Upper lobe of right lung (tissue), 1 donor: ENCODE measurements at places on chromosomes 3 and 15. TPM values are rescaled to one million over a fixed set of nuclear protein-coding genes. Genes with fewer than 3 reads are reported as not detected.

DNA sequence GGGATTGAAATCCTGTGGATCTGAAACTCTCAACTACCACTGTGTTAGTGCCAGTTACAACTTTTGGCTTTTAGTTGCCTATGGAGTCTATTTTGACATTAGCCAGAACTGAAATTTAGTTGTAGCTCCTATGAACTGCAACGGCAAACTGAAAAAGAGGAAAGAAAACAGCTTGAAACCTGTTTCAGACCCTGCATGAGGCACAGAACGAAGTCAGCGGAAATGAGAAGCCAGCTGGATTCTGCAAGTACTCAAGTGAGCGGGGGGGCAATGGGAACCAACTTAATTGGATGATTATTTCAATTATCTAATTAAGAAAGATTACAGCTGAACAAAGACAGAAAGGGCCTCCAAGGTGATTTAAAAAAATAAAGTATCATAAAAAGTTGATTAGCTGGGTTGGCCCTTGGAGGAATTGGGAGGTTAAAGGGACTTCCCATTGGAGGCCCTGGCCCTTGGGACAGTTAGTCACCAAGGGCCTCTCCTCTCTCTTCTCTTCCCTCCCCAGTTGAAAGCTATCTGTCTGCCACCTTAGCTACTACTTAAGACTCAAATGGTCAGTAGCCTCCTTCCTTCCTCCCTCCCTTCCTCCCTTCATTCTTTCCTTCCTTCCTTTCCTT is 352.1 kb downstream of the SHQ1 start:
- no peak for DNase-seq

DNA sequence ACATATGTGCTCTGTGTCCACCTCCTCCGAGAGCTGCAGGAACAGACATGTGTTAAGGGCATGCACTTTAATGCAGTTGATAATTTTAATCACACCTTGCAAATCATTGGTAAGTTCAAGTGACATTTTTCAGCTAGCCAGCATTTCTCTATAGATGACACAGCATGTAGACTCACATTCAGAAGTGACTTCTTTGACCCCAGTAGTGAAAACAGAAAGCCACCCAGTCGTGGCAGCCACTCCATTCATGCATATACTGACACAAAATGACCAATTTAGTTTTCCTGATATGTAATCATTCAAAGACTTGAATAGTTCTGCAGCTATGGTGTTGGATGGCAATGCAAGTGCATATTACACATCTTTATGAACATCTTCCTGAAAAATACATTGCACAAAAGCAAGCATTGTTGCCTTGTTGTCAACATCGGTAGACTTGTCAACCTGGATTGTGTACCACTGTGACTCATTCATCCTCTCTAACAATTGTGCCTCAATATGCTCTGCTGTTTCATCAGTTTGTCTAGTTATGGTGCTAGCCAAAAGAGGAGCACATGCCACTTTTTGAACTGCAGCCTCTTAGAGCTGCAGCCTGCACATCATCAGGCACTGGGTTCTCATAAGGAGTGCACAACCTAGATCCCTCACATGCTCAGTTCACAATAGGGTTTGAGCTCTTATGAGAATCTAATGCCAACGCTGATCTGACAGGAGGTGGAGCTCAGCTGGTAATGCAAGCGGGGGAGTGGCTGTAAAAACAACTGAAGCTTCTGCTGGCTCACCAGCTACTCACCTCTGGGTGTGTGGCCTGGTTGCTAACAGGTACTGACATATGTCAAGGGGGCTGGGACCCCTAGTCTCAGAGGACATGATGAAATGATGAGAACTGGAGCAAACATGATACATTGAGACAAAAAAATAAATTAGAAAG is 622.0 kb downstream of the PYDC2 start:
- DNase-seq: no peak

SV2B gene
- 0.87 TPM for total RNA-seq

- no peak for DNase-seq
These were observed 468.2 kb downstream of the PLOD2 start for GRCh38 chr3:145692751-145693150.

SMCO1 gene
- total RNA-seq: not detected

TYRO3 gene
- total RNA-seq: 22.6 TPM

GRCh38 chr3:134904241-134904771 is 109.2 kb downstream of the EPHB1 start:
- no peak for DNase-seq

DNA sequence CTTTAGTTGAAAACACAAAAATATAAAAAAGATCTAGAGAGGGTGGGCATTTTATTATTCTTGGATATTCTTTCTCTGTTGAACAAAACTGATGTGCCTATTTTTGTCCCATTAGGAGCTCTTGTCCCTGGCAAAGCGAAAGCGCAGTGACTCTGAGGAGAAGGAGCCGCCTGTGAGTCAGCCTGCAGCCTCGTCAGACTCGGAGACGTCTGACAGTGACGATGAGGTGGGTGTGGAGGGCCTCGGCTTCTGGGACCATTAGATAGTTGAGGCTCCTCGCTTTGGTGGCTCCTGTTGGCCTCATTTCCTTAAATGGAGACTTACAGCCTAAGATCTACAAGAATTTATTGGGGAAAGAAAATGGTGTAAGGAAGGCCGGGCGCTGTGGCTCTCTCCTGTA is 21.3 kb downstream of the RTF1 start:
- DNase-seq: no peak

GRCh38 chr15:101558221-101558941 is 68.9 kb upstream of the PCSK6 start:
- no peak for DNase-seq

DNA sequence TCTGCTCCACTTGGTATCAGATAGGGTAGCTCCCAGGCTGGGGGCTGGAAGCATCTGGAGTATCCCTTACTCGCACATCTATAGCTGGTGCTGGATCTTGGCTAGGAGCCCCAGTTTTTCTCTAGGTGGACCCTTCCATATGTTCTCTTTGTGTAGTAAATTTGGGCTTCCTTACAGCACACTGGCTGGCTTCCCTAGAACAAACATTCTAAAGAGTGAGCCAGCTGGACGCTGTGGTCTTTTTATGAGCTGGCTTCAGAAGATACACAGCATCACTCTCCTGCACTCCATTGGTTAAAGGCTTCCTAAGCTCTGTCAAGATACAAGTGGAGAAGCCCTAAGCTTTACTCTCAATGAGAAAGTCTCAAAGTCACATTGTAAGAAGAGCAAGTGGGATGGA is 322.1 kb downstream of the WDR72 start:
- DNase-seq: no peak

DNA sequence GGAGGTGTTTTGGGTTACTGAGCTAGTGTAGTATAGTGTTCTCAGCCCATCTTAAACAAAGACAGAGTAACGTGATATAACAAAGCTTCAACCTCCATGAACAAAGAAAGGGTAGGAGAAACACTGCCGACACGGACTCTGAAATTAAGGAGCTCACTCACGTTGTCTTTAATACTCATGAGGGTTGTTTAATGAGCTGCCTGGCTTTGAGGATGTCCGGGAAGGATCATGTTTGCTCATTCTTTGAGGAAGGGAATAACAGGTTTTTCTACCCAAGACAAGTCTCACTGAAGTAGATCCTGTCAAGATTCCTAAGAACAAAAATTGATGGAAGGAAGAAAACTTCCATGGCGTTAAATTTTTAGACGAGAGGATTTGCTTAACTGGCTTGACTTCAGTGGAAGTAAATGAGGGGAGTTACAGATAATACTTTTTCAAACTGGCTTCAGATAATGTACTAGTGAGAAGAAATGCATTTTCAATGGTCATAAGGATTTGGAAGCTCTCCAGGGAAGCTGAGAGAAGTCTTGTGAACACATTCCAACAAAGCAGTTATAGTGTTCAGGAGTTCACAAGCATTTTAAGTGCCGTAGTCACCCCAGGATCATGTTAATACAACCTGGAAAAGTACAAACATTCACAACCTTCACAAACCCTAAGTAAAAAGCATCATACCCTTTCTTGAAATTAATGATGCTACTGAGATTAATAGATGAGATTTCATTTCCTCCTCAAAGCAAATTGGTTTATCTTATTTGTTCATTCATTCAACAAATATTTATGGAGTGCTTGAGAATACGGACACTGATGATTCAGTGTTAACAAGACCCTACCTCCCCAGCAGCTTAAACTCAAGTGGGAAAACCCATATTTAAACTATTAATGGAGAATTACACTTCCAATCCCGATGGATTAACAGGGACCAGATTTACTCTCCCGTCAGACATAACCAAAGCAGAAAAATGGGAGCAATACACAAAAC is 101.5 kb downstream of the SHQ1 start:
- DNase-seq: no peak

UBAP1L gene
- total RNA-seq: 4.9 TPM

GRCh38 chr15:83225449-83225848 is 17.8 kb upstream of the HDGFL3 start:
- no peak for DNase-seq

NR1D2 gene
- 62.1 TPM for total RNA-seq

DNA sequence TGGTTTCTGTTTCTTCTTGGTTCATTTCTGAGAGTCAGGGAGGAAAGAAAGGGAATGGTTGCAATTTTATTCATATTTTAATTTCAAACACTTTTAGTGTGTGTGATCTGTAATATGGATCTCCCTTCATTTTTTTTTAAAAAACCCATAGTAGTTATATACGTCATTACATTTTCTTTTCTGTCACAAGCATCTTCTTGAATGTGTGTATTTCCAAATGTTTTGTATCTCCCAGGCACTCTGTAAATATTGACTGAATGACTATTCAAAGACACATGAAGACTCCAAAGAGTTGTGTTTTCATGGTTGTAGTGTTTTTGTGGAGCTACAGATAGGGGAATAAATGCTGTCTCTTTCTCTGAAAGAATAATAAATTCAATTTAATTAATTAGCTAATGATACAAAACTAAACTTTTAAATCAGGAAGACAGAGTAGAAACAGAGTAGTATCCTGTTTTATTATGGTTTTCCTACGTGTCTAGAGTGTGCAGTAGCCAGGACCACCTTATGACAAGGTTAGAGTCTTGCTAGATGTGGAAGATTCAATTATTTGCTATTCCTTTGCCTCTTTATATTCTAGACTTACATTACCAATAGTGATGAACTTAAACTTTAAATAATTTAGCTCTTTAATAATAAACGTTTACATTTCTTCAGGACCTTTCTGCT is 35.5 kb downstream of the NECTIN3 start:
- no peak for DNase-seq

- no peak for DNase-seq
These were observed 102.4 kb downstream of the RPL22L1 start for GRCh38 chr3:170767576-170767941.

GRCh38 chr15:92083190-92083589 is 229.7 kb downstream of the SLCO3A1 start:
- DNase-seq: peak; percentile 13

DNA sequence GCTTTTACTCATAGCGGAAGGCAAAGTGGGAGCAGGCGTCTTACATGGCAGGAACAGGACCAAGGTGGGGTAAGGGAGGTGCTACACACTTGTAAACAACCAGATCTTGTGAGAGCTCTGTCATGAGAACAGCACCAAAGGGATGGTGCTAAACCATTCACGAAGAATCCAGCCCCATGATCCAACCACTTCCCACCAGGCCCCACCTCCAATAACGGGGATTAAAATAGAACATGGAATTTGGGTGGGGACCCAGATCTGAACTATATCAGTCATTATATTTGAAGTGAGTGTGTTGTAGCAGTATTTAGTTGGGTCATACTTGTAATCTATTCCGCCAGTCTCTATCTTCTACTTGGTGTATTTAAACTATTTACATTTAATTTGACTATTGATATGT is 190.9 kb downstream of the RPLP1 start:
- DNase-seq: no peak

DNA sequence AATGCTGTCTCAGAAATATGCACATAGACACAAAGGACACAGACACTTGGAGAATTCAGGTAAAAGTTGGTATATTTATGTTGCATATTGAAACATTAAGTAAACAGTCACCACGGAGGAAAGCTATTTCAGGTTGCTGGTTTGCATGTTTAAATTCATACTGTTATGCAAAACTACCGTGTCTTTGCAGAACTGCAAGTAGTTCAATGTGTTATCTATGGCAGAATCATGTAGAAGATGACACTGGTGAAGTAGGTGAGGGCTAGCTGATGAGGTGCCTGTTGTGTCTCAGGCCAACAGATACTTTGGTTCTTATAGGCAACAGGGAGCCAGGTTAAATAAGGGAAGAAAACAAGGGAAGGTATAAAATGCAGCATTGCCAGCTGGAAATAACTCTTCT is 511.3 kb downstream of the DIPK2A start:
- no peak for DNase-seq

GRCh38 chr3:103446953-103447629 is 1012.3 kb downstream of the ZPLD1 start:
- DNase-seq: no peak

OR5K2 gene
- not detected for total RNA-seq

TP53BP1 gene
- total RNA-seq: 27.6 TPM

DNA sequence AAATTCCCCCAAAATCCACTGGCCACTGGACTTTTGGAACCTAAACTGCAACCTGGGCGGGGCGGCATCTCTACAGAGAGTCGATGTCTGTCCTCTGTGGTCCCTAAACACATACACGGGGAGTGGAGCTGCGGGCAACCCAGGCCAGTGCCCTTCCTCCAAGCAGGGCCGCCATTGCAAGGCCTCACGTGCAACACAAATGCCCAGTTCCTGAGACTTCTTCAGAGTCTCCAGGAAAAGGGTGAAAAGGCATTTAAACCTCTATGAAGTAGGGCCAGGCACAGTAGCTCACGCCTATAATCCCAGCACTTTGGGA is 4.9 kb downstream of the MUC4 start:
- no peak for DNase-seq

- DNase-seq: no peak
These were observed 64.2 kb downstream of the TBC1D5 start for GRCh38 chr3:17678116-17678741.

GRCh38 chr15:67050062-67050461 is 15.3 kb upstream of the SMAD3 start:
- DNase-seq: no peak

GRCh38 chr15:52331490-52332240 is 36.1 kb upstream of the MYO5C start:
- DNase-seq: no peak

TNIK gene
- total RNA-seq: 35.3 TPM

DNA sequence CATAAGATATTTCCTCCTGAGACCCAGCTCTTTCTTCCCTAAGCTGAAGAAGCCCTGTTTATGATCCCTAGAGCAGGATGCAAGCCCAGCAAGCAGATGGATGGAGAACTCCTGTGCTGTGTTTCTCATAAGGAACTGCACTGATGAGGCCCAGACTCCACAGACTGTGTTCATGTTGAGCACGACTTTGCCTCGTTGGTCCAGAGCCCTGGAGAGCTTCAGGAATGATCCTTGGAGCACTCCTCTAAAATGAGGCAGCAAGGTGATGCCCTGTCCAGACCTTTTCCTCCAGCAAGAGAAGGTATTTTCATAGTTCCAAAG is 83.8 kb downstream of the MYLK start:
- no peak for DNase-seq

OR5H2 gene
- total RNA-seq: not detected

- no peak for DNase-seq
These were observed 42.3 kb upstream of the ROBO1 start for GRCh38 chr3:79810092-79810491.

GRCh38 chr3:9754678-9755077 is 4.9 kb downstream of the OGG1 start:
- no peak for DNase-seq

GRCh38 chr3:34301313-34301712 is 502.9 kb downstream of the PDCD6IP start:
- no peak for DNase-seq

GRCh38 chr3:152591515-152591914 is 243.4 kb upstream of the P2RY1 start:
- no peak for DNase-seq

GRCh38 chr3:51982838-51983577 is at the start of gene ACY1:
Gene ACY1 (plus strand): TSS chr3:51983535. CDS start chr3:51984065, 530 bp downstream.
- peak; percentile 96 for DNase-seq

GRCh38 chr3:78751266-78751665 is 1016.5 kb downstream of the ROBO1 start:
- no peak for DNase-seq
